ENCODE measurements at places on chromosomes 13 and 19. TPM values are rescaled to one million over a fixed set of nuclear protein-coding genes. Genes with fewer than 3 reads are reported as not detected.

DNA sequence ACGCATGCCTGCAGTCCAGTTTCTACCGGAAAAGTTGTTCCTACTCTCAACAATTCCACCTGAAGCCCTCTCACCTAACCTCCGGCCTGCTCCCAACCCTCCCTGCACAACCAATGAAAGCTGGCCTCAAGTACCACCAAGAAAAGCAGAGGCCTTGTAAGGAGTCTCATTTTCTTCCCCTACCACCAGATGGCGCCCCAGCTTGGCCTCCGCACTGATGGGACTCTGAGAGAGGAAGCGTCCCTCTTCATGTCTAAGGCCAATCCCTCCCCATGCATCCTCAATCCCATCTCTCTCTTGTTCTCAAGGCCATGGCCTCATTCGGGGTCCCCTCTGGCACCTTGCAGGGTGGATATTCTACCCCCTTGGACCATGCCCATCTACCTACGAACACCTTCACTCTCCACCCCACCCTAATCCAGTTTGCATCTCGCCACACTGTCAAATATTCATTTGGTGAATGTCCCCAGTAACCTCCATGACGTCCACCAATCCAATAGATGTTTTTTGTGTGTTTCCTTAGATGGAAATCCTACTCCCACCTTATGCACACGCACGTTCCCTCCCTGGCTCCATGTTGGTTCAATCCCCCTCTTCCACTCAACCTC is 412.8 kb downstream of the ZNF536 start:
- DNase-seq = peak; percentile 17

ZNF550 gene
- 9.4 TPM for total RNA-seq

DNA sequence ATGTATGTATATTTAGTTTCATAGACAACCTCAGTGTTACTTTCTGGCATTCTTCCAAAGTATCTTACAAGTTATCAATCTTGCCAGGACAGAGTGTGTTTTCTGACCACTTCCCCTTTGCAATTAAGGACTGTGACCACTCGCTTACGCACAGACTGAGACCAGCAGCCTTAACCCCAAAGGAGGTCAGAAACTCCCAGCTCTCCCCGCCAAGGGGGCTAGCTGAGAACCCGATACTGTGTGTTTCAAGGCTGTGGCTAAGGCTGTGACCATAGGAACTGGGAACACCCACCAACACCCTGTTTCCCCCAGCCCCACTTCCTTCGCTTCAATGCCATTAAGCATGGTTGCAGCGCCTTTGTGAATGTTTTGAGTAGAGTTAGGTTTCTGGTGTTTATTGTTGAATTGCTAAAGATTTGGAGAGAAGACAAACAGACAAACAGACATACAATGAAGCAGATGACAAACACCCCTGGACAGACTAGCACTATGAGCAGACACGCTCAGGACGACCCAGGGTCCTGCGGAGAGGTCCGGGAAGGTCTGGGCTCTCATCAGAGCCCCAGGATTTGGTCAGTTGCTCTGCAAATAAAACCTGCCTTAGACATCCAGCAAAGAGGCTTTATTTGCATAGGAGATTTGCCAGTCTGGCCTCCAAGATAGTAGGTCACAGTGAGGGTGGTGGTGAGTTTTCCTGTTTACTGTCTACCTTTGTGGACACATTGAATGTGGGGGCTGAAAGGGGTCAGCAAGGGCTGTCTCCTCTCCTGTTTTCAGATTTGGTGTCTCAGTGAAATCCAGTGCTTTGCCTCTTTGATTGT is 25.0 kb upstream of the TNFSF11 start:
- DNase-seq = peak; percentile 28

DNA sequence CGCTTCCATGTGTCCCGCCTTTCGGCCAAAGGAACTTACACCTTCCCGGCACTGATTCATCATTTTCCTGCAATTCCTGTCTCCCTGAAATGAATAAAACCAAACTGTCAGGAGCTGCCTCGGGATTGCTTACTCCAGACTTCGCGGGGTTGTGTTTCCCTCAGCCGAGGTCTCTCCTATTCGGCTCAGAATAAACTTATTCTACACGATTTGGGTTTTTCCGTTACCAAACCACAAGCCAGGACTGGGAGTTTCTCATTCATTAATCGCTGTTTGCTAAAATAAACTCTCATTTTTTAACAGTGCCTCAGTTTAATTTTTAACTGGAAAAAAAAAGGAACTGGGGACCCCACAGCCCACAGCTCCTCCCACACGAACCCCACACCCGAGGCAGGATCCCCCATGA is 667 bp downstream of the ZNF878 start:
- DNase-seq = peak; percentile 56

GRCh38 chr19:33508941-33509614 is 12.5 kb downstream of the PEPD start:
- no peak for DNase-seq

DNA sequence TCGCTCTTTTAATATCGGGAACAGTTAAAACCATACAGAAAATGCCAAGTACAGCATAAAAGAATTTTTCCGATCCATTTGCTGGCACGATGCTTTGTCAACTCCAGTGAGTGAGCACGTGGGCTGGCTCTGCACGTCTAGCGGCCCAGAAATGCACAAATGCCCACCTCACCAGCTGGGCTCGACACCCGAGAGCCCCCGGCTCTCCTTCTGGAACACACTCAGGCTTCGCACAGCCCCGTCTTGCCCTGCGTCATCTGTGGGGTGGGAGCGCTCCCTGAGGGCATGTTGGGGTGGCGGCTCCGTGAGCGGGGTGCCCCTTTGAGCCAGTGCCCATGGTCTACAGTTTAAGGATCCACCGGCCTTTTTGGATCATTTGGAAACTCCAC is 24.5 kb downstream of the ATP4B start:
- DNase-seq = no peak

ZNF625 gene
- 6.6 TPM for total RNA-seq

GRCh38 chr13:74134221-74134776 is at the start of gene KLF12:
TSS of gene KLF12 (minus strand) at chr13:74134404.
- peak; percentile 93 for DNase-seq

- peak; percentile 44 for DNase-seq
These were observed 332.2 kb downstream of the MYO16 start for GRCh38 chr13:108961542-108962125.

CHAMP1 gene
- total RNA-seq = 28.0 TPM

GRCh38 chr19:47573071-47574026 is at the start of gene ZNF541:
TSS of gene ZNF541 (minus strand) at chr19:47573148. CDS start at chr19:47555856, 17,292 bp downstream.
- no peak for DNase-seq

- no peak for DNase-seq
These were observed 639 bp downstream of the LENG1 start for GRCh38 chr19:54158812-54159351.

GRCh38 chr19:39415111-39416046 is 2.9 kb downstream of the PLEKHG2 start:
- DNase-seq = no peak

GRCh38 chr19:5976768-5977167 is 1.2 kb downstream of the RANBP3 start:
- no peak for DNase-seq

DNA sequence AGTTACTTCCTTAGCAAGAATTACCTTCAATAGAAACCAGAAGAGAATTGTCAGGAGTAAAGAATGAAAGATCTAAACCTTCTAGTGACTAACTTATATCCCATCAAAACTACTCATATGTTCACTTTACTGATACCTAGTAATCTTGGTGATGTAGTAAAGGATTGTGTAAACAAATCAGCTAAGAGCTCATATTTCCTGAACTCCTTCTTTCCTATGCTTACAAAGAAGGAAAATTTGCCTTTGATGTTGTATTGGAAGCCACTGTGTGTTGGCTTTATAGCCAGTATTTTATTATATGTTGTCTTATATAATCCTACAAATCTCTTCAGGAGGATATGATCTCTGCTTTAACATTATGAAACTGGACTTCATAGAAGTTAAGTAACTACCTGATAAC is 671.0 kb downstream of the PCDH9 start:
- DNase-seq = no peak

TINCR gene
- 0.12 TPM for total RNA-seq

Data from M059J (cell line).